Coronary artery (tissue), 2 donors: ENCODE measurements at places on chromosomes 11 and 22.
A peak's percentile ranks its signal among the peaks of the same experiment; 100 is the strongest.

DNA sequence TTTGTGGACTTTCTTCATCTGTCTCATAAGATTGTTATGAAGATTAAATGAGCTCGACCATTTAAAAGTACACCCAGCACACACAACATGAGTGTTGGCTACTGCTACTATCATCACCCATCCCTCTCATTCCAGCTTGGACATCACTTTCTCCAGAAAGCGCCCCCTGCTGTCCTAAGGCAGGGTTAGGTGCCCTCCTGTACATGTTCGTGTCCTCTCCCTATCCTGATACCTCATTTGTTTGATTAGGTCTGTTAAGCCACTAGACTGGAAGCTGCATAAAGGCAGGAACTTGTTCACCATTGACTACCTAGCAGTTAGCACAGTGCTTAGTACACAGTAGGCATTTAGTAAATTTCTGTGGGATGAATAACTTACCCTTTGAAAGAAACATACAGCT lies 85.5 kb downstream of the ENTHD1 start:
- DNase-seq, result no peak

- no peak for DNase-seq
These were observed 83.9 kb downstream of the LDLRAD3 start for GRCh38 chr11:36027731-36028130.

DNA sequence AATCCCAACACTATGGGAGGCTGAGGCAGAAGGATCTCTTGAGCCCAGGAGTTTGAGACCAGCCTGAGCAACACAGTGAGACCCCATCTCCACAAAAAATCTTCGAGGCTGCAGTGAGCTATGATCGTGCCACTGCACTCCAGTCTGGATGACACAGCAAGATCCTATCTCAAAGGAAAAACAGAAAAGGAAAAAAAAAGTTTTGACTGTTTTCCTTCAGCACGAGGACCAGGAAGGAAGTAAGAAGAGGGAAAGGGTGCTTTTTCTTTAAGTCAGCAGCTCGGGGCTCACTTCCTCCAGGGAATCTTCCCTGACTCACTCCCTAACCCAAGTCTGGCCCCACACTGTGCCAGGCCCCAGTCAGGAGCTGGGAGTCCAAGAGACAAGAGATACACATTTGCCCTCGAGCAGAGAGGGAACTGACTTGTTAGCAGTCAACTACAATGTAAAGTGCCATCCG lies 14.2 kb downstream of the ARRB1 start:
- no peak for DNase-seq

- DNase-seq, result no peak
These were observed 941.7 kb downstream of the OPCML start for GRCh38 chr11:132590554-132590953.

GRCh38 chr11:33802194-33802950 lies 28.1 kb upstream of the FBXO3 start:
- DNase-seq, result no peak

- no peak for DNase-seq
These were observed 33.8 kb downstream of the RAB30 start for GRCh38 chr11:83037877-83038276.

DNA sequence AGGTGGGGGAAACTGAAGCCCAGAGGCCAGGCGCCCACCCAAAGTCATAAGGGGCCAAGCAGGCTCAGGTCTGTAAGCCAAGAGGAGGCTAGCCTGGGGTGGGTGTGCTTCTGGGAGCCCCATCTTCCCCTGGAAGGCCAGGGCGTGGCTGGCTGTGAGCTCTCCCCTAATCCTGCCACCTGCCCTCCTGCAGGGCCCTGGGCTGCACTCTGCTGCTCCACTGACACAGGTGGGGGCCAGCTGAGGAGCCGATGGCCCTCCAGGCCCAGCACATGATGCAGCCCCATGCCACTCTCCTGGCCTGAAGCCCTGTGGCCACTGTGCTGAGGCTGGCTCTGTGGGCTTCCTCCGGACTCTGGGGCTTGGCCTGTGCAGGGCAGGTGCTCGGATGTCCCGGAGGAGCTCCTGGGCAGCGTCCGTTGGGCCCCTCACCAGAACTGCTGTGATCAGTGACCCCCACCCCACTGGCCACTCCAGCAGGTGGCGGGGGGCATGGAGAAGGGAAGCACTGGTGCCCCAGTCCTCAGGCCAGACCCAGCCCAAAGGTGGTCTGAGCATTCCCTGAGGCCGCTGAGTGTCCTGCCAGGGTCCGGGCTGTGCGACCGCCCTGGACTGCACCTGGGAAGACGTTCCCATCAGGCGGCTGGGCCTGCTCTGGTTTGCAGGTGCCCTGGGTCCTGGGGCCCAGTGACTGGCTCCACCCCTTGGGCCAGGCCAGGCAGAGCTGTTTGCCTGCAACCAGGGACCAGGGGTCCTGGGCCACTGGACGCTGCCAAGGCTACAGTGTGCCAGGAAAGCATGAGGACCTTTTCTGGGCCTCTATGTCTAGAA lies 8.5 kb downstream of the PIM3 start:
- peak; percentile 73 for DNase-seq

- no peak for DNase-seq
These were observed 32.9 kb downstream of the LIMK2 start for GRCh38 chr22:31244943-31245451.

- DNase-seq, result no peak
These were observed 125.7 kb downstream of the TENM4 start for GRCh38 chr11:79314906-79315689.

DNA sequence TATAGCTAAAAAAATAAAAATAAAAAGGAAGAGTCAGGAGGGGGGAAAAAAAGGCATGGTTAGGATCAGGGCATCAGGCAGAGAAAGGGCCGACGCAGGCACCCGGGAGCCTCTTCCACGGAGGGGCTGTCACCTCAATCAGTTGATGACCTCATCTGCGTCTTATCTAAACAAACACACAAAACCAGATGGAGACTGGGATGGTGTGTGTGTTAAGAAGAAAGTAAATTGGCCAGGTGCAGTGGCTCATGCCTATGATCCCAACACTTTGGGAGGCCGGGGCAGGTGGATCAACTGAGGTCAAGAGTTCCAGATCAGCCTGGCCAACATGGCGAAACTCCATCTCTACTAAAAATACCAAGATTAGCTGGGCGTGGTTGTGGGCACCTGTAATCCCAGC lies 63.6 kb downstream of the DHCR7 start:
- peak; percentile 52 for DNase-seq

DNA sequence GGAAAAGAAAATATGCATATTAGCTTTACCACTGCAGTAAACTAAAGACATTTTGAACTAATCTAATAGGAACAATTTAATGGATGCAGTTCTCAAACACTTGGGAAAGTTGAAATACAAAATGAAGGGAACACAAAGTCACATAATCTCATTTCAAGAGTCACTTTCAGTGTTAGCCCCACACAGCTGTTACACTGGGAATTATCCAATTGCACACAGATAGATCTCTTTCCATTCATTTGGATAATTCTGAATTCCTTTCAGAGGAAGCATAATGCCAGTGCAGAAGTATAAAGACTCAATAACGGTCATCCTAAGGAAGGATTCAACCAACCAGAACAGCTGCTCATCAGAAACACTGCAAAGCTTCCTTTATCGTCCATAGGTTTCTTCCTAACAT lies 173.3 kb downstream of the GRIA4 start:
- no peak for DNase-seq

- DNase-seq, result no peak
These were observed 268.2 kb upstream of the C11orf87 start for GRCh38 chr11:109153836-109154235.

DNA sequence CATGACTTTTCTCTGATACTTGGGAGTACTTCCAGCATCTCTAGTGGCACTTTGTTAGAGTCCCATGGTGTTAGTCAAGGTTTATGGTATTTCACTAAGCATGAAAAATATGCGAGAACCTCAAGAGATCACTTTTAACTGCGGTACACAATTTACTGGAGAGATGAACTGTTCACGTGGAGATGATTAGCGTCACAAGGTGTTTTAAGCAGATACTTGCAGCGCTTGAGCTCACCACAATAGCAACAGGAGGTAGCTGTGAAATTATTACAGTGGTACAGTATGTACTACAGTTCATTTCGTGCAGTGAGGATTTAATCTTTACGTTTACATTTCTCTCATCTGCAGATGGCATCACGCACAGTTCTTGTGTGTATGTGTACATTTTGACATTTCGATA lies 4.5 kb downstream of the PARVA start:
- DNase-seq, result no peak

GRCh38 chr11:8732324-8732670 lies 49.7 kb downstream of the RPL27A start:
- DNase-seq, result no peak

DNA sequence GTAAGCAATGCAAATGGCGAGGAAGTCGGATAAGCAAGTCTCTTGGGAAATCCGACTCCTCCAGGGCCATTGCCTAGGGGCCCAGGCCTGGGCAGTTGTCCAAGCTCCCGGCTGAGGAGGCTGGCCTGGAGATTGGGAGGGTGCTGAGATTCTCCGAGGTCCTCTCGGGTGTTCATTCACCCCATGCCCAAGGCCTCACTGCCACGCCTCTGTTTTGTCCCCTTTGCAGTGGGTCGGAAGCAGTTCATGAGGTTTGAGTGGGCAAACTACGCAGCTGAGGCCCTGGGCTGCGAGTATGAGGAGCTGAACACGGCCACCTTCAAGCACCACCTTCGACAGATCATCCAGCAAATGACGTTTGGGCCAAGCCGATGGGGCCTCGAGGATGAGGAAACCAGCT lies 81.3 kb downstream of the MYO18B start:
- DNase-seq, result no peak

- DNase-seq, result no peak
These were observed 25.7 kb upstream of the HMGXB4 start for GRCh38 chr22:35231585-35232084.

GRCh38 chr11:29627541-29627940 lies 389.3 kb downstream of the KCNA4 start:
- no peak for DNase-seq

GRCh38 chr11:75429902-75430713 lies 2.9 kb downstream of the KLHL35 start:
- no peak for DNase-seq

- no peak for DNase-seq
These were observed 34.9 kb upstream of the OR10G7 start for GRCh38 chr11:124075841-124076651.

DNA sequence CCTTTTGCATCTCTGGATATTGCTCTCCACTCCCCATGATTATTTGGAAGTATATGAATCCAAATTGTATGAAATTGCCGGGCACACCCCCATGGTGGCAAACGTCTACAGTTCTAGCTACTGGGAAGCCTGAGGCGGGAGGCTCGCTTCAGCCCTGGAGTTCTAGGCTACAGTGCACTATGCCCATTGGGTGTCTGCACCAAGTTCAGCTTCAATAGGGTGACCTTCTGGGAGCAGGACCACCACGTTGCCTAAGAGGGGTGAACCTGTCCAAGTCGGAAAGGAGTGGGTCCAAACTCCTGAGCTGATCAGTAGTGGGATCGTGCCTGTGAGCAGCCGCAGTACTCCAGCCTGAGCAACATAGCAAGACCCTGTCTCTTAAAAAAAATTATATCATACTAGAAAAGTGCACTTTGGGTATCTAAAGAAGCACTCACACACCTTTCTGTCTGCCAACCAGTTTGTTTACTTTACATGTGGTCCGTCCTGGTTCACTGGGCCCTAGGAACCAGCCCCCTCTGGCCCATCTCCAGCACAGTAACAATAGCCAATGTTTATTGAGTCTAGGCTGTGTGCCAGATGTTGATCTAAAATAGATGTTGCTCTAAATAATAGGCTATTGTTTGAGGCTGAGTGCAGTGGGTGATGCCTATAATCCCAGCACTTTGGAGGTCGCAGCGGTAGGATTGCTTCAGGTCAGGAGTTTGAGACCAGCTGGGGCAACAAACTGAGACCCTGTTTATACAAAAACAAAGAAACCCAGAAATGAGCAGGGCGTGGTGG lies 16.4 kb upstream of the KAT5 start:
- DNase-seq, result no peak

GRCh38 chr11:133123366-133123765 lies 408.9 kb downstream of the OPCML start:
- no peak for DNase-seq

- DNase-seq, result peak; percentile 86
These were observed 95.5 kb upstream of the PARVA start for GRCh38 chr11:12281571-12282478.

- DNase-seq, result no peak
These were observed 20.1 kb downstream of the GNB1L start for GRCh38 chr22:19834599-19834998.

- DNase-seq, result no peak
These were observed 745 bp downstream of the NCAM1 start for GRCh38 chr11:112961751-112962578.

DNA sequence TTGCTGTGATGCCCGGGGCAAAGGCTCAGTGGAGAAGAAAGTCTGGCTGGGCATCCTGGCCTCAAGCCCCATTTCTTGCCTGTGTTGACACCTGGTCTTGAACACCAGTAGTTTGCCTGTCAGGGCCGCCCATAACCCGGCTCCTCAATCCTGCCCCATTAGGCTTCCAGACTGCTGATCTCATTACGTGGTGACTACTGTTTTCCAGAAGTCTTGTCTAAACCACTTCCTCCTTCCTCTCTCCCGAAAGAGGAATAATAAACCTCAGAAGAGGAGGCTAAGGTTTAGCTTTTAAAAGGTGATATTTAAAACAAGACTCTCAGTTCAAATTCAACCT lies 97.7 kb downstream of the CD44 start:
- no peak for DNase-seq

- no peak for DNase-seq
These were observed 38.6 kb downstream of the IGF2 start for GRCh38 chr11:2100361-2101170.

DNA sequence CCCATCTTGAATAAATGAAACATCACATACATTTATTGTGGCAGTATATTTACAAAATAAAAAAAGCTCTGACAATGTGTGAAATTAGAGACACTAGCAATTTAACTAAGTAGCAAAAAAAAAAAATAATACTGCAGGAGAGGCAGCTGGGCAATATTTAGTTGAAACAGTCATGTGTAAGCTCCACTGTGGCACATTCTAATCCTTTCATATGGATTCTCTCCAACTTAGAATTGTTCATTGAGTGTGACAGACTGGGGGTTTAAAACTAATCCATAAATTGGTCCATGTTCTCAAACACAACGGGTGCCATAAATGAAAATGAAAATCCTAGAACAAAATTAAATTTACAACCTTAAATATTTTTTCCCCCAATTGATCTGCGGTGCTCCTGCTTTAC lies 302.1 kb downstream of the CADM1 start:
- DNase-seq, result no peak

DNA sequence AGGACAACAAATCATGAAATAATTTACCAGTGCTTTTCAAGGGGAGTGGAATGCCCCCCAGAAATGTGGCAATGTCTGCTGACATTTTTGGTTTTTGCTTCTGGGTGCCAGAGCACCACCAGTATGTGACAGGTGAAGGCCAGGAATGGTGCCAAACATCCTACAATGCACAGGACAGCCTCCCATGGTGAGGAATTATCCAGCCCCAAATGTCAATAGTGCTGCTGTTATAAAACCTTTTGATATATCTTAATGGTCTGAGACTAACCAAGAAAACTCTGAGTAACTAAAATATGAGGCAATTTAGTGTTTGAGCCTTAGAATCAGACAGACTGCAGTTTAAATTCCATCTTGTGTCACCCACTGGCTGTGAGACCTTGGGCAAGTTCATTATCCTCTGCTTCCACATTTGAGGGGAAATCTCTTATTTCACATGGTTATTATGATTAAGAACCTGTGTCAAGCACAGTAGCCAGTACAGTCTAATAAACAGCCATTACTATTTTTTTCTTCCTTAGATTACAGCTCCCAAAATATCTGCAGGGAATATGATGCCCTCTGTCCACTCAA lies 69.5 kb downstream of the AMBRA1 start:
- no peak for DNase-seq
